RPMI8226 (cell line): ENCODE measurements at places on chromosomes 11 and 22.
A peak's percentile ranks its signal among the peaks of the same experiment; 100 is the strongest.

GRCh38 chr11:76626921-76627401 is 43.6 kb downstream of the LRRC32 start:
- DNase-seq: peak; percentile 87

GRCh38 chr11:3803726-3804495 is 4.4 kb upstream of the PGAP2 start:
- DNase-seq: no peak

GRCh38 chr22:22753526-22754267 is 109.3 kb downstream of the GGTLC2 start:
- peak; percentile 71 for DNase-seq

GRCh38 chr11:7494086-7494745 is 8.9 kb downstream of the OLFML1 start:
- no peak for DNase-seq

GRCh38 chr22:27952779-27953178 is 33.7 kb upstream of the PITPNB start:
- DNase-seq: no peak

- no peak for DNase-seq
Observed at GRCh38 chr11:32213223-32213622, 122.3 kb downstream of the RCN1 start.

- peak; percentile 45 for DNase-seq
Observed at GRCh38 chr11:12411806-12412727, 34.7 kb downstream of the PARVA start.
